Stimulated activated CD8-positive, alpha-beta memory T cell treated with anti-CD3 and anti-CD28 coated beads, Interleukin-2, amount 100 ng/mL, for 1 hour (primary cell): ENCODE measurements at places on chromosomes 5 and 9.

DNA sequence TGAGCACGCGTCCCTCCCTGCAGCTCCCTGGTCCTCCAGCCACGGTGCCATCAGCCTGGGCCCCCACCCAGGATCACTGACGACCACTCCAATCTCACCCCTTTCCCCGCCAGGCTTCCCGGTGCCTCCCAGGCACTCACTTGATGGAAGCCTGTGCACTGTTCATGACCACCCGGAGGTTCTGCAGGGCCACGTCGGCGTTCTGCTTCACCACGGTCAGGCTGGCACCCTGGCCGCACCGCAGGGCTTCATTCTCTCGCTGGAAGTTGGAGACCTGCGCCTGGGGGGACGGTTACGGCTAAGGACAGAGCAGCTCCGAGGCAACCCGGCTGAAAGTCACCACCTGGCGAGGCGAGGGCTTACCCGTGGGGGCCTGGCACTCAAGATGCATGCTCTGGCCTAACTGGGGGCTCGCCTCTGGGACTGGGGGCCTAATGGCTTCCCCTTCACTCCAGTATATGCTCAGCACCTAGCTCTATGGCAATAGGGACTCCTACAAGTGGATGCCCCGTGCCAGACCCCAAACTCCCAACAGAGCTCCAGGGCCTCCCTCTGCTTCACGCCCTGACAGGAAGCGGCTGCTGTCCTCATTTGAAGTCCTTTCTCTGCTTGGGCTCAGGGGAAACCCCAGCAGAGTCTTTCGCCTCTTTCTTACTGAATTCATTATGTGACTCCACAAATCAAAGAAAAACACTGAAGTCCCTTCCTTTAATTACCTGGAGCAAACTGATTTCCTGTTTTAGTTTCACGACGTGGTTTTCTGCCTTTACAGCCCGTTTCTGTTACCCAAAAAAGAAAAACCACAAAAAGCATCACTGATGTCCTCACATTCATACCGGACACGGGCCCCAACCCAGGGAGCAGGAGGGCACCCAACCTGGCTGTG lies 4.2 kb upstream of the SNAPC4 start:
- no peak for DNase-seq

DNA sequence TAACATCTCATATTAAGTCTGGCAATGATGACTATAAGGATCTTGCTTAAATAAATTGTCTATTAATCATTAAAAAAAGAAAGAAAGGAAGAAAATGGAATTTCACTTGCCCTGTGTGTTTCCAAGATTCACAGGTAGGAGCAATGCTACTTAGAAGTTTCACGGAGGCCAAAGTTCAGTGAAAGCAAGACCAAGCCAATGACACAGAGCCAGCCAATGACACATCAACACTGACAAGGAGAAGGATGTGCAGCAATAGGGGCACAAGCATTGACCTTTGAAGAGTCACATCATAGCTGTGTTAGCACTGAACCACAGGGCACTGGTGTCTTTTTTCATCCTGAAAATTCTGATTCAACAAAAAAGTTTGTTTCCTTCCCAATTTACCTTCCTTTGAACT lies 364.3 kb downstream of the PDE4D start:
- DNase-seq: no peak

DNA sequence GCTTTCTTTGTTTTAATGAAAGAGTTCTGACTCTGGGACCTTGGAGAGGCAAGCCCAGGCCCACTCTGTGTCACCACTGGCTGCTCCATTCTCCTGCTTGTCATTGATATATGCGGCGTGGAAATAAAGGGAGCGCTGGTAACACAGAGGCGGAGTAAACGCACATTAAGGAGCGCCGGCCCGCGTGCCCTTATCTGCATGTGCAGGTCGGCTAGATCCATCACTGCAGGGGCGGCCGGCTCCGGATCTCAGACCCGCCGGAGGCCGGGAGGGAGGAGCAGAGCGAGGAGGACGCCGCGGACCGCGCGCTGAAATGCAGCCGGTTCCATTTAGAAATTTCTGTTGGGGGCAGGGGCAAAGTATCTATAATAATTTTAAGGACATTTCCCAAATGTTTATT lies 70.8 kb downstream of the MRPL36 start:
- no peak for DNase-seq

- no peak for DNase-seq
Observed at GRCh38 chr5:109580225-109580624, 109.5 kb upstream of the MAN2A1 start.

- DNase-seq: no peak
Observed at GRCh38 chr5:174306345-174307030, 261.0 kb downstream of the NSG2 start.

- DNase-seq: no peak
Observed at GRCh38 chr5:128262911-128263310, 179.3 kb downstream of the SLC12A2 start.

- no peak for DNase-seq
Observed at GRCh38 chr5:88060194-88060593, 208.5 kb downstream of the TMEM161B start.

DNA sequence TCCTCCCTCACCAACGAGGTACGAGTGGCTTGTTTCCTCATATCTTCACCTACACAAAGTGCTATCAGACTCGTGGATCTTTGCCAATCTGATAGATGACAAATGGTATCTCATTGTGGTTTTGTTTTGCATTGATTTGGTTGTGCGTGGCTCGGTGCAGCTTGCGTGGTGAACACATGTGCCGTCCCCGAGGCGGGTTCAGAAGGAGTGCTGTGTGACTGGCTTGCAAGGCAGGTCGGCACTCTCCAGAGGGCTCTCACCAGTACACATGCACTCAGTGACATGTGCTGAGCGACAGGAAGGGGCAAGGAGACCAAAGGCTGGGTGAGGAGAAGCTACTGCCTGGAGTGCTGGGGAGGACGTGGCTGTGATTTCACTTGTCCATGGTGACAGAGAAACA lies 95.3 kb upstream of the PITX1 start:
- no peak for DNase-seq

DNA sequence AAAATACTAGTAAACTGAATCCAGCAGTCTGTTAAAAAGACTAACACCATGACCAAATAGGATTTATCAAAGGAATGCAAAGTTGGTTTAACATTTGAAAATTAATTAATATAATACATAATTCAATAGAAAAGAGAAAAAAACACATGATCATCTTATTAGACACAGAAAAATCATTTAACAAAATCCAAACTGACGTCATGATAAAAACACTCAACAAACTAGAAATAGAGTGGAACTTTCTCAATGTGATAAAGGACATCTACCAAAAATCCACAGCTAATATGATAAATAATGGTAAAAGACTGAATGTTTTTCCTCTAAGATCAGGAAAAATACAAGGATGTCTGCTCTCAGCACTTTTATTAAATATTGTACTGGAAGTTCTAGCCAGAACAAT lies 40.4 kb upstream of the KCNIP1 start:
- DNase-seq: no peak

- no peak for DNase-seq
Observed at GRCh38 chr5:139881143-139881733, 85.6 kb downstream of the PSD2 start.

DNA sequence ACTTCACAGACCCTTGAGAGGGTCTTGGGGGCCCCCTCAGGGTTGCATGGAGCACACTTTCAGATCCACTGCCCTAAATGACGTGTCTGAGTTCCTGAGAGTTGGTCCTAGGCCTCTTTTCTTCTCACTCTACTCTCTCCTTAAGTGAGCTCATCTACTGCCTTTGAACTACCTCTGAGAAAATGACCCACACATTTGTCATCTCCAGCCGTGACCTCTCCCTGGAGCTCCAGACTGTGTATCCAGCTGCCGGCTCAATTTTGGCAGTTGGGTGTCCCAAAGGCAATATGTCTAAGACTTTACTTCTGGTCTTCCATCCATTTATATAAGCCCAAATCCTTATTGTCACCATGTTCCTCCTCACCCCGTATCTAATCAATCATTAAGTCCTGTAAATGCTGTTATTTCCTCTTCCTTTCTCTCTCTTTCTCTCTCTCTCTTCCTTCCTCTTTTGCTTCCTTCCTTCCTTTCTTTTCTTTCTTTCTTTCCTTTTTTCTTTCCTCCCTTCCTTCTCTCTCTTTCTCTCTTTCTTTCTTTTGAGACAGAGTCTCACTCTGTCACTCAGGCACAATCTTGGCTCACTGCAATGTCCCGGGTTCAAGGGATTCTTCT lies 51.2 kb upstream of the HSPA9 start:
- DNase-seq: no peak
